ENCODE measurements at places on chromosomes 3 and 15.
A peak's percentile ranks its signal among the peaks of the same experiment; 100 is the strongest.

- no peak for DNase-seq
These were observed 325.2 kb downstream of the ZBBX start for GRCh38 chr3:167054926-167055325.

DNA sequence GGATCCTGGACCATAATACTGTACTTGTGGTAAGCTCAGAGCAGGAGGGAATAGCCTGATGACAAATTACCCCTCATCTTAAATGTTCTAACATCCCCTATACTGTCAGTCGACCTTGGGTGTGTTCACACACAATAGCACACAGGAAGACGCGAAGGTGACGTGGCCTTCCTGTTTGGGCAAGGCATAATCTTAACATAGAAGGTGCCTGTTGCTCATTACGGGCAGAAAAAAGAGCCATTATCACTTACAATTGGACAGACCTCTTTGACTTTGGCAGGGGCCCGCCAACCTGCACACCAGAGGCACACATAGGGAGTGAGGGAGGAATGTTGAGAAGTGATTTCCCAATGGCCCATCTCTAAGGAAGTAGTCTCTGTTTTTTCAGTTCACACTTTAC, 144.2 kb downstream of the ANO10 start:
- DNase-seq = no peak

DNA sequence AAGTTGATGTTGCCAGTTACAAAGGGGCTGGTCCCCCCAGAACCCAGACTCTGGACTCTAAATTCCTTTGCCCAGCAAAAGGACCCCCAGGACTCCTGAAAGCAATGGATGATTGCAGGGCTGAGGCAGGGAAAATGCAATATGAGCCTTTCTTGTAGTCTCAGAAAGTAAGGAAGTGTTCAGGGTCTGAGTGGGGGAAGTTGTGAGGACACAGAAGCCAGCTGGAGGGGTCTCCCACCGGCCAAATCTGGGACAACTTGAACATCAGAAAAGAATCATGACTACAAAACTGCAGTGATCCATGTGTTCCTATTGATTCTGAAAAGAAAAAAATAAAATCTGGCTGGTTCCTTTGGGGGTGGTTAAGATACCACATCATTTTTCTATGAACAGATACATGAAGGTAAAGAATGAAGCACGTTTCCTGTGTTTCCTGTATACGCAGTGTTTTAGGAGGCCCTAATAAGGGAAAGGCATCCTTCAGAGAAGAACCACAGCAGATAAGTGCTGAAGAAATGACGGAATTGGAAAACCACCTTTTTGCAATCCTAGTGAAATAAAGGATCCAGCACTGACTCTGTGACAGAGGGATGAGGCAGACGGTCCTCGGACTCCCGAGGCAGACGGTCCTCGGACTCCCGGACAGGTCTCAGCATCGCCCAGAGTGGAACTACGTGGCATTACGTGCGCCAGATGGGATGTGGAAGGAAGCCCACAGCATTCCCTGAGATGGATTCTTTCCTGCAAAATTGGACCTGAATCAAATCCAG, 22.2 kb upstream of the GRIP2 start:
- DNase-seq = no peak

DNA sequence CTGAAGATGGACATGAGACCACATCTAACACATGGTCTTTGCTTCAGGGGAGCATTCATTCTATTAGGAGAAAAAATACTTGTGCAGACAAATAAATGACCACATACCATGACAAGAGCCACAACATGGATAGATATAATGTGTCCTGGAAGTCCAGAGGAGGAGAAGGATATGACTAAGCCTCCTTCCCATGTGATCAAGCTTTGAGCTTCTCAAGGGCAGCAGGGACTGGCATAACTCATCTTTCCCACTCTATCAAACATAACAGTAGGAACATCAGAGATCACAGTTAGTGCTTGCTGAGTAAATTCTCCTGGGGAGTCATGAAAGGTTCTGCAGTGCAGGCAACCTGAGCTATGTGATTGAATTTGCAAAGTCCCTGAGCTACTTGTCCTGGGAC, 86.0 kb upstream of the LPP start:
- no peak for DNase-seq

- no peak for DNase-seq
These were observed 60.3 kb downstream of the MAP6D1 start for GRCh38 chr3:183764847-183765731.

GRCh38 chr3:65170390-65171042, 482.7 kb upstream of the ADAMTS9 start:
- no peak for DNase-seq

DNA sequence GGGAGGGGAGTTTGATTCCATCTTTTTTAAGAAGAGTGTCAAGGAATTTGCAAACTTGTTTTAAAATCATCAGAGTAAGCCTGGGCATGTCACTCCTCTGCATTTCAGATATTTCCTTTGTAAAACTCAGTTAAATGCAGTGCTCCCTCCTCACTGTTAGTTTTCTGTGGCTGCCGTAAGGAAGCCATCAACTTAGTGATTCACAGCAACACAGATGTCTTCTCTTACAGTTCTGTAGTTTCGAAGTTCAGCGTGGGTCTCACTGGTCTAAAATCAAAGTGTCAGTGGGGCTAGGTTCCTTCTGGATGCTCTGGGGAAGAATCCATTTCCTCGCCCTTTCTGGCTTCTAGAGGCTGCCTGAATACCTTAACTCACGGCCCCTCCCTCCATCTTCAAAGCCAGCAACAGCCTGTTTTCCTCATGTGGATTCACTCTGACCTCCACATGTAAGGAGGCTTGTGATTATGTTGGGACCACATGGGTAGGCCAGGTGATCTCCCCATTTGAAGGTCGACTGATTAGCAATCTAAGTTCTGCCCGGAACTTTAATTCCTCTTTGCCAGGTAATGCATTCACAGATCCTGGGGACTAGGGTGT, 12.4 kb downstream of the ISG20 start:
- DNase-seq = no peak

GRCh38 chr15:63186065-63186464, 3.3 kb upstream of the RAB8B start:
- DNase-seq = no peak

GRCh38 chr15:20659265-20659664, 117.7 kb upstream of the GOLGA6L6 start:
- no peak for DNase-seq

GRCh38 chr15:67505675-67506572, 15.0 kb upstream of the C15orf61 start:
- DNase-seq = no peak

DNA sequence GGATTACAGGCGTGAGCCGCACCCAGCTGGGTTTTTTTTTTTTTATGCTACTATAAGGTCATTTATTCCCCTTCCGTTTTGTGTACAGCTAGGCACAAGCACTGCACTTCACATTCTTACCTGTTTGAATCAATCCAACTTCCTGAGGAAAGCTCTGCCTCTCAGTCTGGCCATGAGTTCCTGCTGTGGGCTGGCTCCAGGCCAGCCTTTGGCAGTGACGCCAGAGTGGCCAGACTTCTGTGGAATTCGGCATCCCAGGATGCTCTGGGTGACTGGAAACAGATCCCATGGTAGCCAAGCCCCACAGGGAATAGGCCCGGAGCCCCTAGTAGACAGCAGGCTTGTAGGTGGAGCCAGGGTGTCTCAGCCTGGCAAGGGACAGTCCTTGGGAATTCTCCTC, 21.5 kb upstream of the TIMP4 start:
- DNase-seq = no peak

GRCh38 chr3:118181274-118181673, 853.4 kb downstream of the IGSF11 start:
- DNase-seq = no peak

GRCh38 chr3:130850044-130850797, 43.7 kb upstream of the ATP2C1 start:
- DNase-seq = no peak

- peak; percentile 35 for DNase-seq
These were observed 454.2 kb downstream of the FGF12 start for GRCh38 chr3:192273001-192273696.

DNA sequence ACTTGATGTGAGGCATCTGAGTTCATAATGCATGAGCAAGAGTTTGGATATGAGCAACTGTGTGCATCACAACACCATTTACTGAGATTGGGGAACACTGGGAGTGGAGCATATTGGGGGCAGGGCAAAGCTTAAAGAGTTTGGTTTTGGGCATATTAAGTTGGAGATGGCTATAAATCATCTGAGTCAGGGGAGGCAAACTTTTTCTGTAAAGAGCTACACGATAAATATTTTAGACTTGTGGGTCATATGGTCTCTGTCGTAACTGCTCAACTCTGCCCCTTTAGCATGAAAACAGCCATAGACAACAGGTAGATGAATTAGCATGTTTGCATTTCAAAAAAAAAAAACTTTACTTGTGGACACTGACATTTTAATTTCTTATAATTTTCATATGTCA, 20.0 kb downstream of the ENTPD3 start:
- no peak for DNase-seq

DNA sequence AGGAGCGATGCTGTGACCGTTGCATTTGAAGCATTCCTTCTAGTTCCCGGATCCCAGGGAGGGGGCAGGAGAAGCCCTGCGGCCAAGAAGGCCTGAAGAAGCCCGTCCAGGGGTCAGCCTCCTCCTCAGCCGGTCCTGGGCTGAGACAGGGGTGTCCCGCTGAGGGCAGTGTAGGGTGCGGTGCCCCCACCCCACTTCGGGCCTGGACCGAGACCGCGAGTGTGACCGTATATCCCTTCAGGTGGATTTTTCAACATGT, 2.8 kb downstream of the OCA2 start:
- no peak for DNase-seq

DNA sequence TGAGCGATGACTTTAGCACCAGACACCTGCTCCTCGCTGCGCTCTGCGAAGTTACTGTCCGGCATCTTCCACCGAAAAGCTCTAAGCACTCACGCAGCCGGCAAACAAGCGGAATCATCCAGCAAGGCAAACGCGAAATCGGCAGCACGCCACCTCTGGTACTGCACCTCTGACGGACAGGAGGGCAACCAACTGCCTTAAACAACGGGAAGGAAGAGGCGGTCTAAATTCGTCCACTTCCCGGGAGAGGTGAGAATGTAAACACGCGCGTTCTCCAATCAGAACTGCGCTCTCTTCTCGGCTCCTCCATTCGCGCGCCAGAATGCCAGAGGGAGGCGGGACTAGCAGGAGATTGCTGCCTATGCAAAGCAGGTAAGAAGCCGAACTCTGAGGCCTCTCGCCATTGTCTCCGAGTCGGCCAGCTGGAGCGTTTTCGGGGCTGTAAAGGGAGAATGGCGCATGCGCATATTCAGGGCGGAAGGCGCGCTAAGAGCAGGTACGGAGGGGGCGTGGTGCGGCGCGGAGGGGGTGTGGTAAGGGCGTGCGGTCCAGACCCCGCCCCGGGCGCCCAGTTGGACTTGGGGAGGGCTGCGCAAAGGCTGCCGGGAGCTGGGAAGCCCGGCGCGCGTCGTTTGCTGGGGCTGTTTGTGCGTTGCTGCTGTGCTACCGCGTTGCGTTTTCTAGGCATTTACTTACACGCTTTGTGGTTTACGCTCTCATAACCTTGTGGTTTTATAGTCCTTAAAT, at the start of the genes BTD and HACL1:
TSS of gene BTD (plus strand) at position 347 of the 747 bp plus-strand sequence. CDS start 33,695 bp downstream, outside the sequence.
TSS of gene HACL1 (minus strand) at position 171 of the 747 bp plus-strand sequence. CDS start at position 65, 106 bp downstream.
- no peak for DNase-seq

DNA sequence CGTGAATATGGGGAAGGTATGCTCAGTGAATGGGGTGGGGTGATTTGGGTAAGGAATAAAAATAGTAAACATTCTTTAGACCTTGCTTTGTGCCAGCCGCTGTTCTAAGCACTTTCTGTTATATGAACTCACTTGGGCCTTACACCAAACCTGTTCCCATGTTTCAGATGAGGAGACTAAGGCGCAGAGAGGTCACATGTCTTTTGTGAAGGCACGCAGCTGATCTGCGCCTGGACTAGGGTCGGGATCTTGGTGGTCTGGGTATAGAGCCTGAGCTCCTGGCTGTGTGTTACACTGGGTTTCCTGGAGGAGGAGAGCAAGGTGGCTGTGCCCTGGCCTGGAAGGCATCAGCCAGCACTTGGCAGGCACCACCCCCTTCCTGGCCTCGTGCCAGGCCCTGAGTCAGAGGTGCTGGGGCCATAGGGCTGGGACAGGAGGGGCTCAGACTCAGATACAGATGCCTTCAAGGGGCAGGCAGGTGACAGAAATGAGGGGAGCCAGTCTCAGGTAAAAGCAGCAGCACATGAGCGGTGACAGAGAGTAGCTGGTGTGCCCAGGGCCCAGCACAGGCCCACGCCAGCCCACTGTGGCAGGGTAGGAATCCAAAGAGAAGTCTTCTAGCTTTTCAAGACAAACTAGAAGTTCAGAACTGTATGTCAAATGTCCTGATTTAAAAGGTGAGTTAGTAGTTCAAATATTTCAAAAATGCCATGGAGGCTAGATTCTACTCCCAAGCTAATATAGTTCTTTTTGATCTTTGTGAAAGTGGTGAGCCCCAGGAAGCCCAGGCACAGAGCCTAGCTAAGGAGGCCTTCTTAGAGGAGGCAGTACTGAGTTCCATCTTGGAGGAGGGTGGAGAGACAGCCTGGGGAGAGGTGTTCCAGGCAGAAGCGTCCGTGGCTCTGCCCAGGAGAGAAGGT, 83.1 kb downstream of the DNAJB8 start:
- peak; percentile 55 for DNase-seq

DNA sequence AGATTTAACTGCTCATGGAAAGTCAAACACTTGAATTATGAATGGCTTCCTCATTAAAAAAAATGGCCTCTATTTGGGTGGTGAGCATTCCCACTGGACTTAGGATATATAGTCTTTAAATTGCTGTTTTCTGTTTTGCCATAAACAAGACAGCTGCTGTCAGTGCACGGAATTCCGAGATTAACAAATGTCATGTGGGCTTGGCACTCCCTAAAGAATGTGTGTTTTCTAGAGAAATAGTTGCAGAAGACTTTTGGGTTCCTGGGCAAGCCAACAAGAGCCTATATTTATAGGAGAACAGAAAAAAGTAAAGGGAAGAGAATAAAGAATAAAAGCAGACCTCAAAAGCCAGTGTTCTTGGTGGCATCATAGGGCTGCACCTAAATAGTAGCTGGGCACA, 13.6 kb upstream of the TFG start:
- DNase-seq = no peak

- DNase-seq = peak; percentile 45
These were observed 60.7 kb upstream of the RAB6B start for GRCh38 chr3:133956353-133956752.

GRCh38 chr3:52095990-52096775, 39.8 kb upstream of the DUSP7 start:
- DNase-seq = no peak

DNA sequence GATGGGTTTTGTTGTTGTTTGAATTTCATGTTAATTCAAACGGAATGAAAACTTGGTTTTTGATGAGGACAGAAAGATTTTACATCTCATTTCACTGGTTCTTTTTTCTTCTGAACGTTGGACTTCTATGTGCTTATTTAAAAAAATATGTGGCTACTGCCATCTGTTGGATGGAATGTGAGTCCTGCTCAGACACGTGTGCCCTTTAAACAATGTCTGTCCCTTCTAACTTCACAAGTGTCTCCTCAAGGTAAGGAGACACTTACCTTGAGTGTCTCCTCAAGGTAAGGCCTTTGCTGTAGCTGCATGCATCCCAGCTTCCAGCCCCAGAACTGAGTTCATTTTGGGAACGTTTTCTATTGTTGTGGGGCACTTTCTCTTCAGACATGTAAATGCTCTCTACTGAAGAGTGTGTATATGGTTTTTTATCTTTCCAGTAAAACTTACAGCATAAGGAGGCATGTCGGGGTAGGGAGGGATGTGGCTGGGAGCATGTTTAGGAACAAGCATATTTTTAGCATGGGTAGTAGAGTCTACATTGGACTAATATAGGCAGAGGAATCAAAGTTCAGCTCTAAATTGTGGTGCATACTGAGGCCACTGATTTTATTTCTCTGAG, 63.1 kb upstream of the UBE3A start:
- DNase-seq = peak; percentile 38
